ENCODE measurements at places on chromosomes 1 and 21. TPM values are rescaled to one million over a fixed set of nuclear protein-coding genes. Genes with fewer than 3 reads are reported as not detected.

RC3H1 gene
- polyA plus RNA-seq = 3.3 TPM

JAK1 gene
- 47.5 TPM for polyA plus RNA-seq

WDR47 gene
- 7.9 TPM for polyA plus RNA-seq

MRPS21 gene
- 136 TPM for polyA plus RNA-seq

SYDE2 gene
- polyA plus RNA-seq = not detected

GRCh38 chr21:45294509-45295291 is 7.0 kb upstream of the POFUT2 start:
- DNase-seq = peak; percentile 25
- H3K4me3 ChIP-seq = no peak overlapping the region
- H3K27ac ChIP-seq = peak overlapping the region; percentile 90

DNA sequence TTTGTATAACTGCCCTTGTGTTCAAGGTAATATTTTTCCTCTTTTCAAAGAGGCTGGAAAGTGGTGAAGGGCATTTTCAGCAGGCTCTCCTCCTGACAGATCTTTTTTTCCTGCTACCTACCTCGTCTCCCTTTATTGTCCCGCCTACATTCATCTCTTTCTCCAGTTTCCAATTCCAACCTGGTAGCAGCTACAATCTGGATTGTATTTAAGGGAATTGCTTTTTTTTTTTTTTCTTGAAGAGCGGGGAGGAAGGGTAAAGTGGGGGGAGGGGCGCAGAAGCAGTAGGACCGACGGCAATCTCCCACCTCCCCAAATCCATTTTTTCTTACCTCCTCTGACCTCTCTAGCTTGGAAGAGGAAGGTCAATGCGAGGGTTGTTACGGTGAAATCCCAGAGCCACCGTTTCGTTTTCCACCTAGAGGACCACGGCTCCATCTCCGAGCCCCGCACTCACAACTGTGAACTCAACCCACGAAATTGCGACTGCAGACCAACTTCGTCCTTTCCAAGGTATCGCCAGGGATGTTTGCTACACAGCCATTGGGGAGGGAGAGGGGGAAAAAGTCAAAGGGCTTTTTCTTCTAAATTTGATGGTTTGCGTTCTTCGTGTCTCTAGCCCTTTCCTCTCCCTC is 464 bp downstream of the COL11A1 start:
- no peak overlapping the region for H3K27ac ChIP-seq
- peaks cover 2% of the 10 kb centered on the region for H3K4me1 ChIP-seq
- H3K36me3 ChIP-seq = no peaks in the 10 kb centered on the region
- peak; percentile 21 for DNase-seq
- no peak overlapping the region for H3K4me3 ChIP-seq

- no peaks in the 10 kb centered on the region for H3K27me3 ChIP-seq
- no peak overlapping the region for H3K27ac ChIP-seq
- H3K36me3 ChIP-seq = no peaks in the 10 kb centered on the region
- H3K4me1 ChIP-seq = no peaks in the 10 kb centered on the region
Measured at GRCh38 chr1:75265792-75266191, 131.6 kb downstream of the LHX8 start.

DNA sequence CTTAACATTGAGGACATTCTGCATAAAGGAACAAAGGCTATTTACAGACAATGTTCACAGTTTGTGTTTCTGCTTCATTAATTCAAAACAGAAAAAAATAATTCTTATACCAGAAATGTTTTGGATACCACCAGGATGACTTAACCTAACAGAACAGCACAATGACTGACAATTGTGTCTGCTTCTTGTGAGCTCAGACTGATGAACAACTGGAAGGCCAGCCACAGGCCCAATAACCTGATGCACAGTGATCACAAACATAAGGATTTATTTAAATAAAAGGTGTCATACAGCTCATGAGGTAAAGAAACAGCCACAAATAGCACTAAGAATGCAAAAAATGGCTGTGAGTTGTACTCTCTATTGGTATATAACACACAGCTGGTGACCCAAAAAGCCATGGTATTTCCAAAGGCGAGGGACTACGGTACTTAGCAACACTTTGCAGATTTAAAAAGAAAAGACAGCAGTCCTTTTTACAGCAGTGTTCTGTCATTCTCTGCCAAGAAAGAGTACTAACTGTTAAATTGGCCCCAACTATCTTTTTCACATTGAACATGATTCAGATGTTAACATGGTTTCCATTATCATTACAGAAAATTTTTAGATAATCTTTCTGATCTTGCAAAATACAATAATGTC is 32.1 kb upstream of the DDAH1 start:
- H3K4me3 ChIP-seq = no peak overlapping the region
- H3K4me1 ChIP-seq = peaks cover 40% of the 10 kb centered on the region
- H3K27ac ChIP-seq = peak overlapping the region; percentile 78
- DNase-seq = no peak
- peaks cover 33% of the 10 kb centered on the region for H3K36me3 ChIP-seq

DNA sequence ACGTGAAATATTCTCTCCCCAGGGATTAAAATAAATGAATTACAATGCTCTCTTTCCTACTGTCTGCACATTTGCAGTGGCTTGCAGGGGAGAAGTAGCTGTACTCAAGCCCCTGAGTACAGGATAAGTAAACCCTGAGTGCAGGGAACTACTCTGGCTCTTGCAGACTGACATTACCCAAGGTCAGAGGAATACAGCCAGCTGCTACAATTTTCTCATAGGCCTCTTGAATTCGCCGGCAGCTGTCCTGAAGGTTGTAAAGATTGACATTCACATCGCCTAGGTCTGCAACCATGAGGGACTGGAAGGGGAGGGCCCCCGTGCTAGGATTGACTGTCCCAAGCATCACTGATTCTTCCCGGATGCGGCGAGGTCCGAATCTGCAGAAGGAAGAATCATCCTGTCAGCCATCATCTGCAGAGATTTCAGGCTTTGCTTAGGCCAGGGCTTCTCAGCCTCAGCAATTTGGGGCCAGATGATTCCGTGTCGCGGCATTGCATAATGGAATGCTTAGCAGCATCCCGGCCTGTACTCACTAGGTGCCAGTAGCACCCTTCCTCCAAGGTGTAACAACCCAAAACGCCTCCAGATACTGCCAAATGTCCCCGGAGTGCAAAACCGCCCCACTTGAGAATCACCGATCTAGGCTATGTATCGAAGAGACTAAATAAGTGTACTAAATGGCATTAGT is 1.7 kb downstream of the AGMAT start:
- H3K4me1 ChIP-seq = no peaks in the 10 kb centered on the region
- DNase-seq = no peak
- no peak overlapping the region for H3K4me3 ChIP-seq

- H3K4me1 ChIP-seq = no peaks in the 10 kb centered on the region
- peak overlapping the region; percentile 31 for H3K27ac ChIP-seq
- peak; percentile 67 for DNase-seq
- no peaks in the 10 kb centered on the region for H3K27me3 ChIP-seq
- H3K4me3 ChIP-seq = peak overlapping the region; percentile 54
Measured at GRCh38 chr1:247448107-247448791, 9.7 kb downstream of the OR2B11 start.

All from SK-N-SH (cell line).